Activated T-cell treated with anti-CD3 and anti-CD28 coated beads, Interleukin-2, amount 50 U/mL, for 24 hours (primary cell): ENCODE measurements at places on chromosomes 11 and 22.

GRCh38 chr11:66373265-66373664 is 1.7 kb upstream of the SLC29A2 start:
- DNase-seq: no peak

GRCh38 chr11:127058524-127058923 is 58.0 kb upstream of the KIRREL3 start:
- DNase-seq: no peak

DNA sequence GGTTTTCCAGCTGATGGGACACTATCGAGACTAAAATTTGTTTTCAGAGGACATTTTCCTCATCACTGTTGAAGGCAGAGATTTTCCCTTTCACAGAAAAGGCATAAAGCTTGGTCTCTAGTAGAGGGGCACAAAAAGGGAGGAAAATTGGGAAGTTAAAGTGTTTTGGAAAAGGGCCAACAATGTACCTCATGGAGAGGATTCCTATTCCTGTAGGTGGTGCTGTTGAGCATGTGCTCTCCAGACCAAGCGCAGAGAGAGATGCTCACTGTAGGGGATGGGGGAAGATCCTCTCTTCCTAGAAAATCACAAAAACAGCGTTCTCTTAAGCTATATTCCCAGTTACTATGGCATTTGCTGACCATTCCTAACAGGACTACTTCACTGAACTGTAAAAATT is 44.9 kb downstream of the OR4C46 start:
- DNase-seq: no peak

- peak; percentile 38 for DNase-seq
These were observed 58.4 kb downstream of the CD82 start for GRCh38 chr11:44623731-44624491.

- DNase-seq: no peak
These were observed 40.5 kb upstream of the OR9Q1 start for GRCh38 chr11:57983191-57983590.

DNA sequence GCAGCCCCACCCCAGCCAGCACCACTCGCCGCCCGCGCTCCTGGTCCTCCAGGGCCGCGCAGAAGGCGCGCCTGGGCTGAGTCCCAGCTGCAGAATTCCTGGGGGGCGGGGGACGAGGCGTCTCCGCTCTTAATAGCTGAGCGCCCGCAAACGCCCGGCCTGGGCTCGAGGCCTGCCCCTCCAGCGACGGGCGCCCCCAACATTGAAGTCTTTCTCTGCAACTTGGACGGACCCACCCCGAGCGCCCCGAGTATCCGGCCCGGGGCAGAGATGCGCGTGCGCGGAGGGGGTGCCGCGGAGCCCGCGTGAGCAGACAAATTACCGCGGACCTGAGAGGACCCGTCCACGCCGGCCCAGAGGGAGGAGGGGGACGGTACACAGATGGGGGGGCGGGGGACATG is 6.7 kb upstream of the SYT7 start:
- peak; percentile 69 for DNase-seq
